ENCODE measurements at places on chromosomes 2 and 18. TPM values are rescaled to one million over a fixed set of nuclear protein-coding genes. Genes with fewer than 3 reads are reported as not detected.

GRCh38 chr18:22293417-22293816, 124.0 kb downstream of the GATA6 start:
- DNase-seq: no peak

WDR75 gene
- total RNA-seq: 21.5 TPM

SERPINB4 gene
- not detected for total RNA-seq

- DNase-seq: no peak
Measured at GRCh38 chr2:21317131-21317530, 193.4 kb downstream of the TDRD15 start.

GLI2 gene
- total RNA-seq: 0.95 TPM

TP53I3 gene
- total RNA-seq: 371 TPM

MAP2 gene
- total RNA-seq: 5.2 TPM

- DNase-seq: no peak
Measured at GRCh38 chr2:134031539-134031938, 222.3 kb upstream of the MGAT5 start.

- no peak for DNase-seq
Measured at GRCh38 chr2:68653034-68653433, 9.7 kb downstream of the PROKR1 start.

EMILIN1 gene
- total RNA-seq: 9.4 TPM

- no peak for DNase-seq
Measured at GRCh38 chr2:44652701-44653100, 288.8 kb upstream of the SIX3 start.

GRCh38 chr2:211455216-211455841, 898.9 kb downstream of the CPS1 start:
- DNase-seq: peak; percentile 64

HOXD12 gene
- not detected for total RNA-seq

FOXI3 gene
- total RNA-seq: not detected

CCL20 gene
- 14.0 TPM for total RNA-seq

ANKZF1 gene
- total RNA-seq: 338 TPM

SPEG gene
- total RNA-seq: 3.2 TPM

Data from Peyer's patch (tissue), 4 donors.